Dermis blood vessel endothelial cell (primary cell): ENCODE measurements at places on chromosomes 3 and 15.

- no peak for DNase-seq
Observed at GRCh38 chr3:2274526-2274925, 175.9 kb downstream of the CNTN4 start.

DNA sequence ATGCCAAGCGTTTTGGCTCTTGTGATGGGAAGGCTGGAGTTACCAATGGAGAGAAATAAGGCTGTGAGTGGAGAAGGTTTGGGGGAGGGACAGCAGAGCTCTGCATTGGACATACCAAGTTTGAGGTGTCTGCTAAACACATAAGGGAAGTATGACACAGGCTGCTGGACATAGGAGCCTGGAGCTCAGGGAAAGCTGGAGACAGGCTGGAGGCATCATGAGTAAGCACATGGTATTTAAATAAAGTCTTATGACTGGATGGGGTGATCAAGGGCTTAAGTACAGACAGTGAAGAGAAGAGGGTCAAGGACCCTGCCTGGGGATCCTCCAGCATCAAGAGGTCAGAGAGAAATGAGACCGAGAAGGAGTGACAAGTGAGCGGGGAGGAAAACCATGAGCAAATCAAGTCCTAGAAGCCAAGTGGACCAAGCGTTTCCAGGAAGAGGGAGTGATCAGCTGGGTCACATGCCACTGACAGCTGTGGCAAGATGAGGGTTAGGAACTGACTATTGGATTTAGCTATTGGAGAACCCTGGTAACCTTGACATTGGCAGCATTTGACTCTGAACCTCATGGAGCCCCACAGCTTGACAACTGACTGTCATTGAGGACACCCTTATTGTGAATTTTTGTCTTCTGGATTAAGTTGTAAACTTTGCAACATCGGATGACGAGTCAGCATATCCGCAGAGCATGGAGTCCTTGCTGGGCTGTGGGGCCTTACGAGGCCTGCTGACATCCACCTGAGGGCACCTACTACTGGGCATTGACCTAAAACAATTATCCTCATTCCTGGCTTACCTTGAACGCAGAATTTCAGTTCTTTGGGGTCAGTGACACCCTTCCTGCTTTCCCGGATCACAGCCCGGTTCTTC, 78.7 kb upstream of the ETV5 start:
- no peak for DNase-seq

DNA sequence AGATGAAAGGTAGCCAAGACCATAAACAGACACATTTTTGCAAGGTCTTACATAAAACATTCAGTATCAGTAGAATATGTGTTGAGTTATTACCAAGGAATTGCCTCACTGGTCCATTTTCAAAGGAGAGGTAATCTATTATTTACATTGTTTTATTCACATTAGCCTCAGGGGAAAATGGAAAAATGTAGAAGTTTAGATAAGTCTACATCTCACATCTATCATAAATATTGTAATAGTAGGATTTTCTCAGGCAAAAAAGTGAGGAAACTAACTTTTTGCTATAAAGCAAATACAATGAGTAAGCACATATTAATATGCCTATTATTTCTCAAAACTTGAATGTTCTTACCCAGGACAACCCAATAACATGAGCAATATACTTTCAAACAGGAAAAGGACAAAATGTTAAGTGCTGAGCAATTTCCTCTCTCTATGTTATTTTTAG, 184.6 kb upstream of the AGTR1 start:
- peak; percentile 28 for DNase-seq

GRCh38 chr15:41407341-41407740, 5.0 kb upstream of the NDUFAF1 start:
- no peak for DNase-seq

GRCh38 chr3:23590424-23591273, 215.1 kb upstream of the UBE2E1 start:
- no peak for DNase-seq

DNA sequence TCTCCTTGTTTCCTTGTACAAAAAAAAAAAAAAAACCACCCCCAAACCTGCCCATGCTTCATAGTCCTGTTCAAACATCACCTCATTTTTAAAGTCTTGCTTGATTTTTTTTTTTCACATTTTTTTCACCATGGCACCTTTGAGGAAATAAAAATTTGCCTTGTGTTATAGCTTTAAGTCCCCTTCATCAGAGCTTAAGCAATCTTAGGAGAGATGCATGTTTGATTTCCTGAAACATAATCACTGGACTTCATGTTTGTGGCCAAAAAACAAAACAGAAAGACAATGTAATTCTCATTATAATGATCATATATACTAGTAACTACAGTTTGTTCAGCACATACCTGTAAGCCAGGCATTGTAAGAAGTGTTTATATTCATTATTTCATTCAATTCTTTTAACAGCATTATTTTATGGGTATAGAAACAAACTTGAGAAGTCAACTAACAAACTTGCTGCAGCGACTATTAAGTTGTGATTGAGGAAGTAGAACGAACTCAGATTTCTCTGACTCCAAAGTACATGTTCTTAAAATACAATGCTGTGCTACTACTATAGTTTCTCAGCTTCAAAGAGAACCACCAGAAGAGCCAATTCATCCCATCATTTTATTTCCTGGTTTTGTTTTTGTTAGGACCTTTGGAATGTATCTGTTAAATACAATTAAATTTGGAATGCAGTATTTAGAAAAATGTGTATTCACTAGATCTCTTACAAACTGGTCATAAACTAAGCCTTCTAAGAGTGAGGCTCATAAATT, 203.8 kb downstream of the TCF12 start:
- peak; percentile 54 for DNase-seq

DNA sequence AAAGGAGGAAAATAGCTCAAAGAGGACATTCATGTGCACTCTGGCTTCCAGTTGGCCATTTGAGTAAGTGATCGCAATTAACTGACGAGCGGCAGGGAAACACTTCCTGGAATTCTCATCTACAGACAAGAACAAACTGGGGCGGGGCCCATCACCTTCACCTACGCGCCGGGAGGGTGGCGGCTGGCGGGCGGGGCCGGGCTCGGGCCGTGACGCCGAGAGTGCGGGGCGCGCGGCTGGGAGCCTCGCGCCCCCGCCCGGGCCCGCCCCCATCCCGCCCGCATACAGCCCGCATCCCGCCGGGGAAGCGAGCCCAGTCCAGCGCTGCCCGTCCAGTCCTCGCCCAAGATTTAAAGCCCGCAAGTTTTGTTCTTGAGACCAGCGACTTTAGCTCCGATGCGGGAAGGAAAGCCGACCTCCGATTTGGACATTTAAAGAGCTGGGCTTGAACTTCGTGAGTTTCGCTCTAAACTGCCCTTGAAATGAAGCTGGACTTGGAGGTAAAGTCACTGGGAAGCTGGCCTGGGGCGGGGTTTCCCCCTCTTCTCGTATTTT, at the start of gene B3GNT5:
Gene B3GNT5, plus strand, starts transcription at position 281 of the 555 bp plus-strand sequence. CDS start 16,546 bp downstream, outside the sequence.
- peak; percentile 68 for DNase-seq

DNA sequence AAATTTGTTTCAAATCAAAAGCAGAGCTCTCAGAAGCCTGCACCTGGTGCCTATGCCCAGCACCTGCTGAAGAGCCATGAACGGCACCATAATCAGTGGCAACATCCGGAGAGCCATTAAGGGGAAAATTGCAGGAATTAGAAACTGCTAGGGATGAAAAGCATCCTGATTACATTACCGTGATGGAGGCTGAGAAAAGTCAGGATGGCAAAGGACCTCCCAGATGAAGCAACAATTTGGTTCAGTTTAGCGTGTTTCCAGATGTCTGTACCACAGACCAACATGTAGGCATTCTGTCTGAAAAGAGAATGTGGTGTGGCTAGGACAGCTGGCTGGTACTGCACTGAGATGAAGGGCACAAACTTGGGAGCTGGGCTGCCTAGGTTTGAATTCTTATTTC, 106.1 kb downstream of the EOMES start:
- DNase-seq, result no peak

GRCh38 chr3:149832086-149832485, 19.1 kb downstream of the RNF13 start:
- DNase-seq, result no peak

DNA sequence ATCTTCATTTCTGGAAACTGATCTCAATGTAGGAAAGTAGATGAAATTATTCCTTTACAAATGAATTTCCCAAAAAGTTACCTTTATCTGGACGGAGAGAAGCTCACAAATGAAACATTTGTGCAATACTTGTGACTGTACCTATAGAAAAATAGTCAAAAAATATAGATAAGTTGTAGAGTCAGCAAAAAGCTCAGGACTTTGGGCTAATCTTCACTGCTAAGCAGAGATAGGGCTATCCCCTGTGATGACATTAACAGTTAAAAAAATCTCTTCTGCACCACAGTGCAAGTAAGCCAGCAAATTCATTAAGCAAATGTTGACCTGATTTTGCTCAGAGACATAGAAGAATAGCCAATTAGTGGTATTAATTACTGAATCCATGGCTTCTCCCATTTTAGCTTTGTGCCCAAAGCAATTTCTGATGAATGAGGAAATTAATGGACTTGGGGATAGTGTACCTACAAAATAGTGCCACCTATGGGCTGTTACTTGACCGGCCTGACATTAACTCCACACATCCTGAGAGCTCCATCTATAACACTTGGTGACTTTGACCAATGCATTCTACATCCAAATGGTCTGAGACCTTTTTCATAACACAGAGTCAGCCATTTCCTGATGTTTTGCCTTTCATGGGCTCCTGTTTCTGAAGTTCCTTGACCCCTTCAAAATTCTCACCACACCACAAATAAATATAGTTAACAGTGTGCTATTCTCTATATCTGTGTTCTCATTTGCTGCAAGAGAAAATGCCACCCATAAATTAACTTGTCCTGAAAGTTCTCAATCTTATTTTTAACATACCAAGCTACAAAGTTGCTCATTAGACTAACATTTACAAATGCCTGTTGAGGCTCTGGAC, 105.0 kb downstream of the SSR3 start:
- DNase-seq, result peak; percentile 67
